T-helper 2 cell treated with Interferon-gamma antibody and Interleukin-4, amounts not matched to agents 5 μg/mL and 100 μg/mL, for 36 hours (primary cell): ENCODE measurements at places on chromosomes 16 and 17.

DNA sequence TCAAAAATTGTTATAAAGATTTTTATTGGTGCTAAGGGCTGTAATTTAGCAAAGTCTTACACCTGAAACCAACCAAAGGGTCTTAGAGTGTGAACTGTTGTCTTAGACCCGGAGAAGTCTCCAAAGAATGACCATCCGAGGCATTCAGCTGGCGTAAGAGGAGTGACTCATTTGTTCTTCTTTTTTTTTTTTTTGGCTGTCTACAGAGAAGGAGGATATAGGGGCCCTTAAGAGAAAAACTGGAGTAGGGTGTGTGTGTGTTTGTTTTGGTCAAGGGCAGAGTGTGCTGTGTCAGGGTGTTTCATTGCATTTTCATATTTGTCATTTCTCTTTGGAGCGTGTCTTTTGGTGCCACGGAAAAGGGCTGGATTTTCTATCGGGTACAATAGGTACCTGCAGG is 508.0 kb downstream of the WWOX start:
- no peak for DNase-seq

DNA sequence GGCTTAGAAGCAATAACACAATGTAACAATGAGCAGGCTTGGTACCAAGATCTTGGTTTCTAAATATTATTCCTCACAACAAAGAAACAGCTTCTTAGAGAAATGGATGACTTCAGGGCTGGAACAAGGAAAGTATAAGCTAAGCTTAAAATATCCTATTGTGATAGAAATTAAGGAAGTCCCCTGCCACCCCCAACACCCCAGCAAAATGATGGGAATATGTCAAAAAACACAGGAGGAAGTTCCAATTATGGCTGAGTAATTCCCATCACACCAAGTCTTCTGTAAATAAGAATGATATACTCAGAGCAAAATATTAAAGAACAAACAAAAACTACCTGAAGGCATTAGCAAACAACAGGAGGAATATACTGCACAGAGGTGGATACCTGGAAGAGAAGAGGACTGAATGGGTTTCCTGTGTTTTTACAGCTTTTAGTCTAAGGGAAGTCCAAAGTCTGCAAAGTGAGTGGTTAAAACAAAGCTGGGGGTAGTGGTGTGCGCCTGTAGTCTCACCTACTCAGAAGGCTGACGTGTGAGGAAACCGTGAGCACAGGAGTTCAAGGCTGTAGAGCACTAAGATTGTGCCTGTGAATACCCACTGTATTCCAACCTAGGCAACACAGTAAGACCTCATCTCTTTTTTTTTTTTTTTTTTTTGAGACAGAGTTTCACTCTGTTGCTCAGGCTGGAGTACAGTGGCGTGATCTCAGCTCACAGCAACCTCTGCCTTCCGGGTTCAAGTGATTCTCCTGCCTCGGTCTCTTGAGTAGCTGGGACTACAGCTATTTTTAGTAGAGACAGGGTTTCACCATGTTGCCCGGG is 17.1 kb upstream of the ATP6V0A1 start:
- no peak for DNase-seq

DNA sequence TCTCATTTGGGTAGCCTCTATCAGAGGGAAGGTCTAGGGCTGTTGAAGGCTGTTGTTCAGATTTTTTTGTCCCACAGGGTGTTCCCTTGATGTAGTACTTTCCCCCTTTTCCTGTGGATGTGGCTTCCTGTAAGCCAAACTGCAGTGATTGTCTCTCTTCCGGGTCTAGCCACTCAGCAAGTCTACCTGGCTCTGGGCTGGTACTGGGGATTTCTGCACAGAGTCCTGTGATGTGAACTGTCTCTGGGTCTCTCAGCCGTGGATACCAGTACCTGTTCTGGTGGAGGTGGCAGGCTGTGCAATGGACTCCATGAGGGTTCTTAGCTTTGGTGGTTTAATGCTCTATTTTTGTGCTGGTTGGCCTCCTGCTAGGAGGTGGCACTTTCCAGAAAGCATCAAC is 23.3 kb upstream of the CCR7 start:
- no peak for DNase-seq

DNA sequence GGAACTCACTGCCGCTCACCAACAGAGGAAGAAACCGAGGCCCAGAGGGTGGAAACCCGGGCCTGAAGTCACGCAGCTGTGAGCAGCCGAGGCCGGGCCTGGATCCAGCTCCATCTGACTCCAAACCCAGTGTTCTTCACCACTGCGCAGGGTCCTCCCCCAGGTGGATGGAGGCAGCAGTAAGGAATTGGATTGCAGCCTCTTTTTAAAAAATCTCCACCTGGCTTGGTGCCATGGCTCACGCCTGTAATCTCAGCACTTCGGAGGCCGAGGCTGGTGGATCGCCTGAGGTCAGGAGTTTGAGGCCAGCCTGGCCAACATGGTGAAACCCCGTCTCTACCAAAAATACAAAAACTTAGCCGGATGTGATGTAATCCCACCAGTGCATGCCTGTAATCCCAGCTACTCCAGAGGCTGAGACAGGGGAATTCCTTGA is 177.2 kb downstream of the FOXL1 start:
- DNase-seq = no peak

DNA sequence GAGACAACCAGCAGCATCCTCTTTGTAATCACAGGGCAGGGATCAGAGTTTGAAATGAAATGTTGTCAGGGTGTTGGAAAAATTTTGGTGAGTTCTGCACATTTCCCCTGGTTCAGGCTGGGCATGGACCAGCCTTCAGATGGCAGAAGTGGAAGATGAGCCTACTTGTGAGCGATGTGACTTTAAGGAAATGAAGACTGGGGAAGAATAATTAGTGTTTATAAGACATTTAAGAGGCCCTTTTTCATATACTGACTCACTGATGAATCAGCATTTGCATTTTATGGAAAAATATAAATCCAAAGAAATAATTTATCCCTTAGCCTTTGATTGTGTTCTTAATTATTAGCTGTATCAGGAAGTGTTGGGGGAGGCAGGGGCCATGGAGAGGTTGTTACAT is 20.9 kb downstream of the GPR179 start:
- no peak for DNase-seq

DNA sequence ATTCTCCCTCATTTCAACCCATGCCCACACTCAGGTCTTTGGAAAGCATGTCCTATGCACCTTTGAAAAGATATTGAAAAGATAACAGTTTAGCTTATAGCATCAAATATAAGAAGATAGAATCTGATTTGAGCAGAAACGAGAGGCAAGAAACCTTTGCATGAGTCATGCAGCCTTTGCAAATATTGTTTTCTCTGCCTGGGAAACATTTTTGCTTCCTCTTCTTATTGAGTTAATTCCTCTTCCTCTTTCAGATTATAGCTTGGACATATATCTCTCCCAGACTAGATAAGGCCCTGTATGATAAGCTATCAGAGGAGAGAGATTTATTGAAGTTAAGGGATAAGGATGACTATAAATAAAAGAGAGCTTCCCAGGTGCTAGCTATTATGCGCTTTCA is 46.1 kb upstream of the KCNJ2 start:
- DNase-seq = no peak

- no peak for DNase-seq
Observed at GRCh38 chr17:39591958-39592954, 15.5 kb downstream of the NEUROD2 start.

GRCh38 chr17:887551-888209 is 91.9 kb downstream of the NXN start:
- no peak for DNase-seq
